ENCODE measurements at places on chromosomes 11 and 22. TPM values are rescaled to one million over a fixed set of nuclear protein-coding genes. Genes with fewer than 3 reads are reported as not detected.

The H19 gene
- 9.5 TPM for total RNA-seq

The FZD4 gene
- 2.3 TPM for total RNA-seq

The SMC1B gene
- total RNA-seq = not detected

The SCGB1A1 gene
- total RNA-seq = not detected

The RIMBP3C gene
- total RNA-seq = not detected

The NCF4 gene
- not detected for total RNA-seq

The PLA2G3 gene
- total RNA-seq = 0.34 TPM

The AIFM3 gene
- 0.45 TPM for total RNA-seq

The JAML gene
- not detected for total RNA-seq

The ANO1 gene
- total RNA-seq = 29.5 TPM

The OR2AT4 gene
- total RNA-seq = not detected

The SH3BP1 gene
- 14.9 TPM for total RNA-seq

The HORMAD2 gene
- total RNA-seq = not detected

The IGSF9B gene
- total RNA-seq = 7.0 TPM

The TCN2 gene
- 3.1 TPM for total RNA-seq

The FTH1 gene
- total RNA-seq = 406 TPM

The SCGB2A2 gene
- total RNA-seq = not detected

The DDX25 gene
- not detected for total RNA-seq

The MYOD1 gene
- total RNA-seq = not detected
